ENCODE measurements at places on chromosomes 5 and 9.

- no peak for DNase-seq
Measured at GRCh38 chr9:105083256-105083655, 155.3 kb upstream of the ABCA1 start.

DNA sequence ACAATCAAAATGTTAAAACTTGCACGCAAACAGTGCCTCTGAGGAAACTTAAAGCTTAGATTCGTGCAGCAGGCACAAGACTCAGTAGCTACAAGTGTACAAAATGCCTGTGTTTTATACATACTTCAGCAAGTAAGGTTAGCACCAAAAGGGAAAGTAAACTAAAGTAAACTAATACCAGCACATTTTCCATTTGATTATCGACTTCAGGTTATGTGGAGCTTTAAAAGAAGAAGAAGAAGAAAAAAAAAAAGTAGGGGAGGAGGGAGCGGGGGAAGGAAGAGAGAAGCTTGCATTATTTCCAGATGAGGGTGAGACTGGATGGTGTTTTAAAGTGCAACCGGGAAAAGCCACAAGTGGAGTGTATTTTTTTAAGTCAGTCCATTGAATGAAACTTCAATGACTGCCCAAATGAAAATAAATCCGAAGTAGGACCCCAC, 596 bp upstream of the ADAMTS6 start:
- DNase-seq: peak; percentile 61

DNA sequence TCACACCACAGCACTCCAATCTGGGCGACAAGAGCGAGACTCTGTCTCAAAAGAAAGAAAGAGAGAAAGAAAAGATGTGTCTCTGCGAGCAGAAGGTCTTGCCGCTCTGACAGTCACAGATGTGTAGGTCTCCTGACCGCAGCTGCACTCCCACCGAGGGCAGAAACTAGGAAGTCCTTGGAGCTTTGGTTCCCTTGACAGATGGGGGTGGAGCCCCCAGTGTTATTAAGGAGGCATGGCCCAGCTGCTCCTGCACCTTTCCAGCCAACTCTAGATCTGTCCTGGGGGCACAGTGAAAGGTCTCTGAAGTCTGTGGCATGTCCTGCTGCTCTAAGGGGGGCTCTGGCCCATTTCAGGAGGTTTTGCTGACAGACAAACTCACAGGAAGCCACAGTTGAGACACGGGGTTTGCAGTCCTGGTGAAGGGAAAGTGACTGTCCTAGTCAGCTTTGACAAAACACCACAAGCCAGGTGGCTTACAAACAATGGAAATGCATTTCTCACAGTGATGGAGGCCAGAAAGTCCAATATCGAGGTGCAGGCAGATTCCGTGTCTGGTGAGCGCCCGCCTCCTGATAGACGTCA, 9.0 kb upstream of the DIPK1B start:
- no peak for DNase-seq

- no peak for DNase-seq
Measured at GRCh38 chr9:135705376-135705775, 3.4 kb downstream of the KCNT1 start.

- peak; percentile 45 for DNase-seq
Measured at GRCh38 chr5:80128141-80128540, 93.0 kb downstream of the THBS4 start.

DNA sequence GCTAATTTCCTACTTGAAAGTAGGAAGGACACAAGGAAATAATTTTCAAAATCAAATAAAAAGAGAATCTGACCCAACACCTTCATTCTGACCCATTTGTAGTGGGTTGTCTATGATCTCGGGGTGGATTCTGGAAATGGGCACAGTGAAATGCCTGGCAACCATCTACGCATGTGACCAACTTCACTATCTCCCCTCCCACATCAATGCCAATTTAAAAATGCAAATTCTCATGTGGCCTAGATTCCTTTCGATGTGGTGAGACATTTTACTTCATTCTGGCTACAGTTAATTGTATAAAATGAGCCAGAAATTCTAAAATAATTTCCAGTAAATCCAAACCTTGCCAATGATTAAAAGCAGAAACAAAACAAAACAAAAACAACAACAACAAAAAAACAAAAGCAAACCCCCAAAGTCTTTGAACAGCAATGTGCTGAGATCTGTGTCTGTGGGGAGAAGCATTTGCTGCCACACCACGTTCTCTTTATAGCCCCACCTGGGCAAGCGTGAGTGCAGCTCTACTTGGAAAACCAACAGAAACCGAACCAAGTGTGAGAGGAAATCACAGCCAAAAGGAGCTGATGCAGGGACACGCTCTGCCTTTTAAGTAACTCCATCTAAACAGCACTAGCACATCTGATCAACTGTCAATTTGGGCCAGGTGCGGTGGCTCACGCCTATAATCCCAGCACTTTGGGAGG, 59.0 kb downstream of the USP20 start:
- DNase-seq: no peak

GRCh38 chr9:21155501-21155900, 11.0 kb downstream of the IFNA21 start:
- DNase-seq: no peak

GRCh38 chr9:23743036-23743435, 83.0 kb downstream of the ELAVL2 start:
- no peak for DNase-seq

DNA sequence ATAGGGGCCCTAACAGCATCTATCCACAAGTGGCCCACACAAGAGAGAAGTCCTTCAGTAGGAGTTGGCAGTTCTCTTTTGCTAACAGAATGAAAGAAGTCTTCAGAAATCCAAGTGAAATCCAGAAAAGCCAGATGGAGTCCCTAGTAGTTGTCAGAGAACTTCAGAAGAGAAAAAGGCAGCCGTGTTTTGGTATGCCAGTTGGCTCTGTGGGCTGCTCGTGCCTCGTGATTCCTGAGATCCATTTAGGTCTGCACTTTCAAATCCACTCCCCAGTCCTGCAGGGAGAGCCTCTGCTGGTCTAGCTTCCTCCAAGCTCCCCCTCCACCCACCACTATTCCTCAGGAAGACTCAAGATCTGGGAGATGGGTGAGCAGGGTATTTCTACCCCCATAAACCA, 69.0 kb downstream of the CFAP90 start:
- DNase-seq: no peak

- peak; percentile 93 for DNase-seq
Measured at GRCh38 chr5:56085193-56085592, 90.4 kb upstream of the IL6ST start.

DNA sequence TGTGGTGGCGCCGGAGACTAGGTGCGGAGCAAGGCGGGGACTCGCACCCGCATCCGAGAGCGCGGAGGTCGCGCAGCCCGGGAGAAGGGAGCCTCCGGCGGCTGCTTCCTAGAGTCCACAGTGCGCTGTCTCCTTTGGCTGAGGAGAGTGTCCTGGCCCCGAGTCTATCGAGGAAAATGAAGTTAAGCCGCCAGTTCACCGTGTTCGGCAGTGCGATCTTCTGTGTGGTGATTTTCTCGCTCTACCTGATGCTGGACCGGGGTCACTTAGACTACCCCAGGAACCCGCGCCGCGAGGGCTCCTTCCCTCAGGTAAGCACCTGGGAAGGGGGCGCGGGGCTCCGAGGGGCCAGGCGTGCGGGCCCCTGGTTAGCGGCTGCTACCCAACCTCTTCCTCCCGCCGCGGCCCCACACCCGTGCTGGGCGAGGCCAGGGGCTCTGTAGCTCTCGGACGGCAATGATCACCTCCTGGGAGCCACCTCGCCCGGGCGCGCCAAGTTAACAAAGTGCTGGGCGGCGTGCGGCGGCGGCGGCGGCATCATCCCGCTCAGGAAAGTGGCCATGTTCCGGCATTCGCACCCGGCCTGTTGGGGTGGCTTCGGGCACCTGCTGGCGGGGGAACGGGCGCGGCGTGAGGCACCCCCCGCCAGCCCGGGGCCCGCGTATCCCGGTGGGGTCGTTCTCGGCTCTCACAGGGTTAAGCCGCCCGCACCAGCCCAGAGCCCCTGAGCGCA, 681 bp downstream of the MAN2A1 start:
- DNase-seq: peak; percentile 34

DNA sequence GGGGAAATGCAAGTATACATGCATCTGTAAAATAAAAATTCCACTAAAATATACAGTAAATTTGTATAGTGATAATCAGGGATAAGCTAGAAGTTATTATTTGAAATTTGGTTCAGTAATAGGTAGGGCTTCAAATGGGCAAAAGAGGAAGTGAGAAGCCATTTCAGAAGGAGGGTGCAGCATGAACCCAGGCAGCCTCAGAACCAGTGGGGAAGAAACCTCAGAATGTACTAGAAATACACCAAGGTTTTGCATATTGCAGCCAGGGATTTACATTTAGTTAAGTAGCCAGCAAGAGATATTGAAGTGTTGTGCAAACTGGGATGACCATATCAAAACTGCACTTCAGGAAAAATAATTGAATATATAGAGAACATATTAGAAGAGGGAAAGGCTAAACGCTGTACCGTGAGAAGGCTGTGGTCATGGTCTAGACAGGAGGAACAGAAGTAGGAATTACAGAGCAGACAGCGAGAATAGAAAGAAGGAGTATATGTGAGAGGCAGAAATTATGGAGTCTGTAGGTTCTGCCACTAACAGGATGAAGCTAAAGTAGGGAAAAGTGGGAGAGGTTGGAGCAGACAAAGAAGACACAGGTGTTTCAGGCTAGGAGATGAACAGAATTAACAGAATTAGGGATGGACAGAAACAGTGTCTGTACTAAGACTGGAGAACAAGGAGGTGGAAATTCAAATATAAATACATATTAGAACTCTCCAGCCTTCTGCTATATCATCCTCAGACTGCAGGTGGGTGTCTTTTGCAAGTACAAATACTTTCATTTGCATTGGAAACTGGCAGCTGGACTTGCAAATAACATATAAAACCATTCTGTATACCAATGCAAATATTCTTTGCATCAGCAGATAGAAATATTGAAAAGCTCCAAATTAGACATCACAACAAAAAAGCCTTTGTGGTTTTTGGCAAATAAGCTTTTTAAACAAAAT, 335.6 kb downstream of the ZNF608 start:
- DNase-seq: peak; percentile 33

GRCh38 chr9:21465859-21466518, 16.1 kb downstream of the IFNE start:
- peak; percentile 70 for DNase-seq

DNA sequence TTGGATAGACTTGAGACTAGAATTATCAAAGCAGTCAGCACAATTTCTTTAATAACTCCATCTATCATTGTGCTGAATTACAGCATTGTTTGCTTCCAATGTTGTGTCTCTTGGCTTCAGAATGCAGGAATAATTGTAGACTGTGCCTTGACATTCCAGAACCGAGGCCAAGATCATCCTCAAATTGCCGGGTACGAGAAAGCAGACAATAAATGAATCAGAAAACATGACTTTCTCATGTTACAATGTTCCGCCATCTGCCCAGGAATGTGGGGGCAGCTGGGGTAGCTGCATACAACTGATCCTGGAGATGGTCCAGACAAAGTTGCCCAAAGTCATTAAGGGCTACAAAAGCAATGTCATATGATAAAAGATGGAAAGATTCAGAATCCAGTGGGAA, 206.2 kb upstream of the SGCD start:
- DNase-seq: no peak

- no peak for DNase-seq
Measured at GRCh38 chr5:93151121-93151520, 429.9 kb downstream of the NR2F1-AS1 start.

DNA sequence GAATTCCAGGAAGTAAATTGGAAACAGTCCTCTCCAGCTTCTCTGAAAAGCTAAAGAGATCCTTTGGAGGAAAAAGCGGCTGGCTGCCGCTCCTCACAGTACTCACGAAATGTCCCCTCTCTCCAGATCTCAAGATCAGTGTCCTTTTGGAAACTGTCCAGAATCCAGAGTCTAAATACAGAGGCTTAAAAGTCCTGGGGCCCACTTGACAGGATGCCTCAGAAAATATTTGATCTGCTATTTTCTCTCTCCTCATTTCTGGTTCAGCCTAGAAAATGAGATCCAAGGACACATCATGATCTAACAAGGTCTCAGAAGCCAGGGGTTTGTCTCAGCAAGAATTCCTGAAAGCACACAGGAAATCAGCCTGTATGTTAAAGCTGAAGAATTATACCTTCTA, 7.2 kb downstream of the C1QTNF2 start:
- DNase-seq: no peak

DNA sequence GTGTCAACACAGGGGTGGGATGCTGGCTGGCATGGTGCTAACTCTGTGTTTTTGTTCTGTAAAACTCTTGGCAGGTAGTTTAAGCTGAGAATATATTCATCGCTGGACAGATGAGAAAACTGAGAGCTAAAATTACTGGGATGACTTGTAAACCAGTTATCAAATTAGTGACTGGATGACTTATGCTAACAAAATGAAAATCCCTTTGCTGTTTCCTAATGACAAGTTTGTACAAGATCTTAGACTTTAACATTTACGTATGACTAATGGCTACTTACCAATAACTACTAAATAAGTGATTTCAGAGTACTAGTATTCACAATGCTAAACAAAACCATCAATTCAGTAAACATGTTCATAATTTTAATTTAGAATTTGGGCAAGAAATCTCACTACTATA, 854.8 kb upstream of the ARRDC3 start:
- no peak for DNase-seq

GRCh38 chr5:159209438-159210209, at the start of gene RNF145:
RNF145 (minus strand) TSS chr5:159209553; CDS start chr5:159203617, 5,936 bp downstream.
- peak; percentile 76 for DNase-seq

- DNase-seq: no peak
Measured at GRCh38 chr5:132473668-132474067, 16.9 kb downstream of the IRF1 start.

DNA sequence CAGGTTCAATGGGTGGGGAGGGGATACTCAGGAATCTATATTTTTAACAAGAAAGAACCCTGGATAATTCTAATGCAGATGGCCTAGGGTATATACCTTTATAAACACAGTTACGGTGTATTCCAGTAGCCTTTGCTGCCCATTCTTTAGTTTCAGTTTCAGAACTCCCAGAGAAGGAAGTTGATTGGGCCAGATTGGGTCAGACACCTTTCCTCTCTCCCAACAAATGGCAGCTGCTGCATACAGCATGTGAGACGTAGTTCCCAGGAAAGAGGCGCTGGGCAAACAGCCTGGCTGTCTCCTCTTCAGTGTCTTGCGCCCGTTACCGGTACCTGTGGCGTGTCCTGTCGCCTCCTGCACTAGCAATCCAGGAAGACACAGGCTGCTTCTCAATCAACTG, 20.4 kb downstream of the ACO1 start:
- no peak for DNase-seq

- no peak for DNase-seq
Measured at GRCh38 chr5:39843767-39844166, 419.0 kb upstream of the DAB2 start.

DNA sequence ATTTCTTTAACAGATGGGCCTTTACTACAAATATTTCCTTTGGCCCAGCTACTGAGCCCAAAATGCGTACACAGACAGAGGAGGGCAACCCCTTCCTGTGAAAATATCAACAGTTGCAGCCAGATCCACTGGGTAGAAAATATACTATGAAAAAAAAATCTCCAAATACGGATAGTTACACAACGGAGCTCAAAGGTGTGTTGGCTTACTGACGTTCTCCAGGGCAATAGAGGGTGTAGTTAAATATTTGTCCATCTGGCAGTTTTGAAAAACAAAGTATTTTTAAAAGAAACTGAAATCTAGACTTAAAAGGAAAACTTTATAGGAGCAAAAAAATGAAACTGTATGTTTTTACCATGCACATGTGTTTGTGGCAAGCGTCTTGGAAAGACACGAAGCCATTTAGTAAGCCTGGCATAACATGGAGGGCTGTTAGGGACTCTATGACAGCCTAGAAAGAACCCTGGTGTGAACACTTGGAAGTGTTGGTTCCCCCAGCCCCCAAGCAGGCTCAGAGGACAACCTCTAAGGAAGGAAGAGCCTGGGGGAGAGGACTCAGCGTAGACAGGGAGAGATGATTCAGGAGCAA, 157.8 kb upstream of the TRPM3 start:
- DNase-seq: no peak
